ENCODE measurements at places on chromosomes 2 and 18.

DNA sequence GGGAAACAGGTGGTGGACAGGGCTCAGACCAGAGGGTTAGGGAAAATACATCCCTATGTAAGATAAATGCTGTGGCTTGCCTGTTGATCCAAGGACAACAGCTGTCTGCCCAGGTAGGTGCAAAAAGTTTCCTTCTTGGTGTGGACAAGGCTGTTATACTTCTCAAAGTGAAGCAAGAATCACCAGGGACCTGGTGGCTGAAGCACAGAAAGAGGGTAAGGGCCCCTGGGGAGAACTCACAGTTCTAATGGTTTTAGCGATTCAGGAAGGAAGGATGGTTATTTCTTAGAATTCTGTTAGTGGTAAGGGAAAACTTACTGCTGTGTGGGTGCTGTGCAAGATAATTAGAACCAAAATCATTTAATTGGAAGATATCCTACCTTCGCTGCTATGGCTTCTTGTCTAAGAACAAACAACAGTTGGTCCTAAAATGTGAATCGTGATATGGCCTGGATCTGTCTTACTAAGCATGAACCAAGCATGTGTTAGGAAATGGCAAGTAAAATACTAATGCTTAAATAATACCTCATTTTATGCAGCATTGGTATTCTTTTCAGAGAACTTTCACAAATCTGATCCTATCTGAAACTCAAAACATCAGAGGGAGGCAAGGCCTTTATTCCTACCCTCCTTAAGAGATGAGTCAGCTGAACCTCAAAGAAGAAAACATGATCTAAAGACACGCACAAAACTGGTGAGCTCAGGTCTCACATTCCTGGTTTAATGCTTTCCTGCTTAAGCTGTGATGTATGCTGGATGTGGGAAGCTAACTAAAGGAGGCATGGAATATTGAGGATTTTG lies 159.2 kb upstream of the THUMPD2 start:
- no peak for DNase-seq

GRCh38 chr2:202608142-202608852 lies 26.5 kb upstream of the FAM117B start:
- DNase-seq = no peak

DNA sequence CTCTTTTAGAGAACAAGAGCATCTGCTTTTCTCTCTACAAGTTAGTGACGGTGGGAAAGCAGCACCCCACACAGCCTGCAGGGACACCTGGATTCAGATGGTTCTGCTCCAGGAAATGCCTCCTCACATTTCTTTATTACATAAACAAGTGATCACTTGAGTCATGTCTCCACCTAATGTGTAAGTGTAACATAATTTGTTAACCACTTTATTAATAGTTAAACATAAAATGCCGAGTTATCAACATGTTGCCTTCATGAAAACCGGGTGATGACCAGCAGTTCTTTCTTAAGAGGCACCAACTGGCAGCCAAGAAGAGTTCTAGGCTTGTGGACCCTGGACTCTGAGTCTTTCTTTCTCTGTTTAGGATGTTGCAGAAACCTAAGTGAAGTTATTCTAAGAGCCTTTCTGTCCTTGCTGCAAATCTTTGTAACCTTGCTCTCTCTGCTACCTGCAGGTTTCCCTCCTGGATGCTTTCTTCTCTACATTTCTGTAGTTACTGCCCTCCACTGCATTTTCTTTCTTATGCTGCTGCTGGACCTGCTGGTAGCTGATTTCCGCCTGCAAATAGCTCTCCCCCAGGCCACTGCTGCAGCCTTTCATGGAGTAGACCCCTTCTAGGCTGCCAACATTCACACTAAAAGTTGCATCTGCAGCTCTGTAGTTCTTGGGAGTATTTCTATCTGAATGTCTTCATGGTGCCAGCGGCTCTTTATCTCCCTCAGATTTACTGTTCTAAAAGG lies 24.3 kb downstream of the UPP2 start:
- DNase-seq = no peak

DNA sequence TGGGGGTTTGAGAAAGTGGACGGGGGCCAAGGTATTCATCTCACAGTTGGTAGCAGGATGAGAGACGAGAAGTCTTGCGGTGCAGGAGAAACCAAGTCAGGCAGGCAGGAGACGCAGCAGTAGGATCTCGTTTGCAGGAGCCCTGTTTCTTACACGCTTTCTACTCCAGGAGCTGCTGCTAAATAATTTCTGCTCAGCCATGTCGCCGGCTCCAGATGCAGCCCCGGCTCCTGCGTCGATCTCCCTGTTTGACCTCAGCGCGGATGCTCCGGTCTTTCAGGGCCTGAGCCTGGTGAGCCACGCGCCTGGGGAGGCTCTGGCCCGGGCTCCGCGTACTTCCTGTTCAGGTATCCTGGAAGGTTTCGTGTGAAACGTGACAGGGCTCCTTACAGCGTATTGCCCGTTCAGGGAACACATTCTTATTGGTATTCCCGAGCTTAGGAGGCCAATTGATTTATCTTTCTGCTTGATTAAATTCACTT lies 494 bp downstream of the ANKZF1 start:
- no peak for DNase-seq

GRCh38 chr2:102098756-102099155 lies 43.8 kb upstream of the IL1R1 start:
- DNase-seq = no peak

DNA sequence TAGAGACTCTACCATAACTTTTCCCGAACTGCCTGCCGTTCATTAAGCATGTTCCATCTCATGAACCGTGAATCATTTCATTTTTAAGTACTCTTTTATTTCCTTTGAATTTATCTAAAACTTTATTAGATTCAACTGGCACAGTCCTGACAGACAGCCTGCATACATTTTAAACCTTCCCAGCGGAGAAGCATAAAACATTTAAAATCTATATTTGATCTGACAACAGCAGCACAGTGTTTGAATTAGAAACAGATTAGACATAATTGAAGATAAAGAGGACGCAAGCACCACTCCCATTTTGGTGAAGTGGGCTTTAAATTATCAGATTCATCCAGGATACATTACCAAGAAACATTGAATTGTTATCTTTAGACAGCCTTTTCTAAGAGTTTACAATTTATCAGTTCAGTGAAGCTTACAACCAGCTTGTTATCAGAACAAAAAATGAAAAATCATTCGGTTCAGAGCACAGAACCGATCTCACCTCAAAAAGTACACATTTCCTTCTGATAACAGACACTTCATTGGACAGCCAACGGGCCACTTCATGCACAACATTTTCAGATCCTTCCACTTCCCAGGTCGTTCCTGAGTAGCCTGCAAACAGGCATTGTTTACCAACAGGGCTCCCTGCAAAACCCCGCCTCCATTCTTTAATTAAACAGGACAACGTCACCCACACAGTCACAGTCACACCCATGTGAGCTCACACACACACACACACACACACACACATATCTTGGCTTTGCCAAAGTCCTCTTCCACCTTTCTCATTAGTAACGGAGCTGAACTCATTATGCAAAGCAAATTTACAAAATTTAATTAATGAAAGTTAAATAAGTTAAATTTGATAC lies 171.2 kb downstream of the SP3 start:
- DNase-seq = no peak

DNA sequence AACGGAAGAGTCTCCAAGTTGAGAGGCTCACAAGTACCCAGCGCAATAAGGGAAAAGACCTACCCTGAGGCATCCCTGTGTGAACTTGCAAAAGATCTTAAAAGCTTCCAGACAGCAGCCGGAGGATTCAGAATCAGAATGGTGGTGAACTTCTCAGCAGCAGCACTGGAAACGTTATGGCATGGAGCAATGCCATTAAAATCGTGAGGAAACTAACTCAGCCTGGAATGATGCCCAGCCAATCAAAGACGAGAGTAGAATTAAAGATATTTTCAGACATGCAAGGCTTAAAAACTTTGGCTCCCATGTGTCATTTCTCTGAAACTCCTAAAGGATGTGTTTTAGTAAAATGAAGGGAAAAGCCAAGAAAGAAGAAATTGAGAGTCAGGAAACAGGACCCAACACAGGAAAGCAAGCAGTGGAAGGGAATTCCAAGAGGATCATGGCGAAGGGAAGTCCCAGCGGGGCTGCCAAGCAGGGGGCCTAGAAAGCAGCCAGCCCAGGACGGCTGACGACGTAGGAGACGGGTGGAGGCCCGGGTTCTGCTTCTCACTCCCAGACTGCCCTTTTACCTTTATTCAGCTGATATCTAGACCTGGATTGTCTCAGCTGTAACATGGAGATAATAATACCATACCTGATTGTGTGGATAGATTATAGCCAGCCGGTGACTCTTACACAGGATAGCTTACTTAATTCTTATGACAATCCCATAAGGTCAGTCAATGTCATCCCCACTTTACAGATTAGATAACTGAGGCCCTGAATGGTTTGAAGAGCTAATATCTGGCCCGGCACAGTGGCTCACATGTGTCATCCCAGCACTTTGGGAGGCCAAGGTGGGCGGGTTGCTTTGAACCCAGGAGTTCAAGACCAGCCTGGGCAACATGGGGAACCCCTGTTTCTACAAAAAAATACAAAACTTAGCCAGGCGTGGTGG lies 92.8 kb downstream of the ASAP2 start:
- no peak for DNase-seq

DNA sequence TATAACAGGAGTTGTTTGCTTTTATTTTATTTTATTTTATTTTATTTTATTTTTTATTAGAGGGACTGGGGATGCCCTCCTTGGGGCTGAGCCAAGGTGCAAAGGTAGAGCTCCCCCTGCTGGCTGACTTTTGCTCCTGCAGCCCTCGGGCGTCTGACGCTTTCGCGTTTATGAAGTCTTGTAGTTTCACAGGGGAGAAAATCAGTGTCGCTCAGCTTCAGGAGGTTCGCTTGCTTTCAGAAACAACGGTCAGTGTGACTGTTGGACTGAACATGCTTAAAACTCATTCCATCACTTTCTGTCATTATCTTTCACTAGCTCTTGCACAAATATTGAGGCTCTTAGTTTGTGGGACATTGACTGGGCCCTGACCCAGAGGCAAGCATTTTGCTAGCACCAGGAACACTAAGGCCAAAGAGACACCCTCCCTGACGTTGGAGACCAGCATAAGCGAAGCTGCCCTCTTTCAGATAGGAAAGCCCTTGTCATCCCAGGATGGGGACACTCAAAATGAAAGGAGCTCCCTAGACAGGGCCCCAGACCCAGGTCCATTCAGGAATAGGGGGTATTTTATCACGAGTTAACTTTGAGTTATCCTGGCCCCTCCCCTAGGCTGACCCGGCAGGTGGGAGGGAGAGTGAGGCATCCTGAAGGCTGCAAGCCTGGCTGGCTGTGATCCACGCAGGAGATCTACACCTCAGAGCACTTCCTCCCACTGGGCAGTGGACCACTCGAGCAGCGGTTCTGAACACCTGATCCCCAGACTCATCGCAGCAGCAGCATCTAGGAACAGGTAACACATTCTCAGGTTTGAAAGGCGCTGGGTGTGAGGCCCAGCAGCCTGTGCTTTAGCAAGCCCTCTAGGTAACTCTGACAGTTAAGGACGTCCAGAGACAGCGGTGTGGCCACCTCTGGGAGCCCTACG lies 34.4 kb downstream of the LGALSL start:
- DNase-seq = peak; percentile 52

DNA sequence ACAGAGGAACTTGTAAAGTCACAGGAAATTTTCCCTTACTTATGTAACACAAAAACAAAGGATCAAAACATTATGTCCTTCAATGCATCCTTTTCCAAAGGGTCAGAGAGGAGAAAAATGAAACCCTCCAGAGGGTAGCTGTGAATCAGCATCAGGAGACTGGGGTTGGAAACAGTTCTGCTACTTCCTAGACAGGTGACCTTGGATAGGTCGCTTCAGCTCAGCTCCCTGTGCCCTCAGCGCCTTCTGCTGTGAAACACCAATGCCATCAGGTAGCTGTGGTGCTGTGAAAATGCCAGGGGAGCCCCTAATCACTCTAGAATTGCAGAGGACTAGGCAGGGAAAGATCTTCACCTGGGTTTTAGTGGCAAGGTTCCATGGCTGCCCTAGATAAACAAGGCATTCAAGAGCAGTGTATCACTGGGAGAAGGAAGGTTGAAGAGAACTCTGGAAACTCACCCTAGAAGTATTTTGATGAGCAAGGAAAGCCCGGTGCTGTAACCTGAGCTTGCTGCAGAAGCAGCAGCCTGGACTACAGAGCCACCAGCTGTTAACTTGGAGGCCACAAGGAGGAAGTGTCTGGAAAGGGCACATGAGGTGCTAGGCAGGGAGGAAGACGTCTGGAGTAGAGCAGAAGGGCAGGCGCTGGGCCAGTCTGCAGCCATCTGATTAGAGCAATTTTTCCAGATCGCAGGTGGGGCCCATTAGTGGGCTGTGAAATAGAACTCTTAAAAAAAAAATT lies 100.7 kb upstream of the MCFD2 start:
- DNase-seq = no peak

GRCh38 chr18:8967573-8967972 lies 134.9 kb upstream of the NDUFV2 start:
- DNase-seq = no peak

DNA sequence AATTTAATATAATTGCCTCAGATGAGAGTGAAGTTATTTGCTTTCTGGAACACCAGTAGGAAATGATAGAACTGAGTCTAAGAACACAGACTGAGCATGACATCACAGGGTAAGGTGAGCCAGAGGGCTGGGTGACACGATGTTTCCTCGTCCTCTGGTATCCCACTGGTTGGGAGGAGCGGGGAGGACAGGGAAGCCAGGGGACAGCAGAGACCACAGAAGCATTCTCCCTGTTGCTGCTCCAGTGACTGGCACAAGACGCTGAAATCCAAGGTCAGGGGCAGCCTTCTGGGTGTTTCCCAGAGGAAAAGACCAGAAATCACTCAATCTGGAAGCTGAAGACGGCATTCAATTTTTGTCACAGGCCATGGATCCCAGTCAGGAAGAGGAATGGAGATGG lies 363.4 kb upstream of the SOX11 start:
- no peak for DNase-seq

GRCh38 chr2:12090072-12090471 lies 343.6 kb downstream of the LPIN1 start:
- DNase-seq = no peak

GRCh38 chr2:174326161-174327020 lies 8.4 kb upstream of the SP9 start:
- no peak for DNase-seq

- DNase-seq = no peak
Measured at GRCh38 chr2:119062179-119062578, 96.4 kb downstream of the C1QL2 start.

GRCh38 chr2:163884416-163884815 lies 148.6 kb upstream of the FIGN start:
- no peak for DNase-seq

- DNase-seq = no peak
Measured at GRCh38 chr2:1055014-1055595, 104.5 kb downstream of the SNTG2 start.

DNA sequence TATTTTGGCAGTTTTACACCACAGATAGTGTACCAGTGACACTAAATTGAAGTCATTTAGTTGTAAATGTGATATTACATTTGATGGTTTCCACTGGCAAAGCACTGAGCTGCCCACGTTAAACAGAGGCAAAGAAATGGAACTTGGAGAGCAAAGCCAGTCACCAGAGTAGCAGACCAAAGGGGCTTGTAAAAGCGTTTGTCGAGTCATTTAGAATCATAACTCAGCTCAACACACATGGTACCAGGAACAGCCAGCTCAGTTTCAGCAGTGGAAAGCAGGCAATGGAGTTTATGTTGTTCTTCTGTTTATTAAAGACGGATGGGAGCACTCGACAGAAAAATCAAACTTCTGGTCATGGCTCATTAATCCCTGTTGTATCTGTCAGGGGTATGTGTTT lies 91.2 kb downstream of the POU3F3 start:
- no peak for DNase-seq

- DNase-seq = no peak
Measured at GRCh38 chr2:237341872-237342271, 72.1 kb downstream of the COL6A3 start.

- DNase-seq = no peak
Measured at GRCh38 chr2:3288470-3289170, 89.0 kb downstream of the EIPR1 start.

GRCh38 chr2:212892193-212892592 lies 259.2 kb downstream of the IKZF2 start:
- no peak for DNase-seq

Measured in activated CD8-positive, alpha-beta memory T cell treated with anti-CD3 and anti-CD28 coated beads for 48 hours (primary cell).